ENCODE measurements at places on chromosomes 4 and X.

GRCh38 chrX:139299309-139299708, 231.2 kb upstream of the F9 start:
- DNase-seq: no peak

DNA sequence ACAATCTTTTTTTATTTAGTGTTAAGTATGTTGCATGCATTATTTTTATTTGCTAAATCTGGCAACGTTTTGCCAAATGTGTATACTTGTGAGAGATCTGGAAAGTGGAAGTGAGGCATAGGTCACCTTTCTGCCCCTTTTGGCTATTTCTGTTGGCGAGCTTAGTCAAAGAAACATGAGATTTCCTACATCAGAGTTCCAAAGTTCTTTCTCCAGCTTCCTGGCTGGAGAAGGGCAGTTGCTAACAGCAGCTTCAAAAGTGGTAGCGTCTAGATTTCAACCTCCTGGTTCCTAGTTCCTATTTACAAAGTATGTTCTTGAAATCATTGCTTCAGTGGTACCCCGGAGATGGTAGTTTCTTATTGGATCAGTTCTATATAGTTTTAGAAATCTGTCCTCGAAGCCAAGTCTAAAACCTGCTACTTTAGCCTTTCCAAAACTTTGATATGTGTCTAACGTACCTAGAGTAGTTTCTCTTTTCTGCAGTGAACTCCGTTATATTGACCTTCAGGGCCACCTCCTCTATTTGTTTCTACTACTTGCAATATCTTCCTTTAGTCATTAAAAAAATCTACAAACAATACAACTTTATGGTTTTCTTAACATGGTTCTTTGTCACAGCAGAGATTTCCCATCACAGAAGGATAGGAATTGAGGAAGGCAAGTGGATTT, 455.8 kb upstream of the FTHL17 start:
- DNase-seq: no peak

DNA sequence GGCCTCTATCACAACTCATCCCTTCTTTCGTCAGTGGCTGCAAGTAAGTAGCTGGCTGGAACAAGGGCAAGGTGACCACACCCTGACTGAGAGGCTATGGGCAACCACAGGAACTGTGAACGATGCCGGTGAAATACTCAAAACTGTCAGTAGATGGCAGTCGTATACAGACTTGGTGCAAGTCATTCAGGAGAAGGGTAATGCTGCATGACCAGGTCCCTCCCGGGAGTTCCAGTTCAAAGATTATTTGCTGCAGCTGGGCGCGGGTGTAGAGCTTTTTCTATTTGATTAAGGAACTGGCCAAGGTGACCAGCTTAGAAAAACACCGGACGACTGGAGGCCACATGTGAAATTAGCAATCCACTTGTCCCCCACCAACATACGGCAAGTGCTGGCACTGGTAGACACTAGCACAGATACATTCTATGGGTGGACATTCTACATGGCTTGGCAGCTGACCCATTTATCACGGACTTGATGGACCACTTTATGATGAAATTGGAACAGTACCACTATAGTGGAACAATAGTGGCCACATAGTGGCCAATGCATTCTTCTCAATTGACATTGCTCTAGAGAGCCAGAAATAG, 726.6 kb downstream of the TRAM1L1 start:
- DNase-seq: no peak

DNA sequence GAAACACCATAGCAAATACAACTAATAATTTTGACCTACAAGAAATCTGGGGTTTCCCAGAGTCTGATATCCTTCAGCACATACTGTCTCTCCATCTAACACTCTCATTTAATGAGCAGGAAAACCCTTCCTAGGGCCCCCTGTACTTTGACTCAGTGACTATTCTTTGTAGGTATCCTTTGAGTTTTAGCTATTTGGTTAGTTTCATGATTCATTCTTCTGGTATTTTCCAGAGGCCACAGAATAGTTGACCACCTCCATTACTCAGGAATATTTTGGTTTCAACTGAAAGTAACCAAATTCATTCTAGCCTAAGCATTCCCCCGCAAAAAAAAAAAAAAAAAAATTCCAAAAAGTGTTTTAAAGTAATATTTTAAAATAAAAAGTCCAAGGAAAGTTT, 140.0 kb downstream of the IDS start:
- DNase-seq: no peak

GRCh38 chrX:4588893-4589292, 875.4 kb upstream of the PRKX start:
- DNase-seq: no peak

DNA sequence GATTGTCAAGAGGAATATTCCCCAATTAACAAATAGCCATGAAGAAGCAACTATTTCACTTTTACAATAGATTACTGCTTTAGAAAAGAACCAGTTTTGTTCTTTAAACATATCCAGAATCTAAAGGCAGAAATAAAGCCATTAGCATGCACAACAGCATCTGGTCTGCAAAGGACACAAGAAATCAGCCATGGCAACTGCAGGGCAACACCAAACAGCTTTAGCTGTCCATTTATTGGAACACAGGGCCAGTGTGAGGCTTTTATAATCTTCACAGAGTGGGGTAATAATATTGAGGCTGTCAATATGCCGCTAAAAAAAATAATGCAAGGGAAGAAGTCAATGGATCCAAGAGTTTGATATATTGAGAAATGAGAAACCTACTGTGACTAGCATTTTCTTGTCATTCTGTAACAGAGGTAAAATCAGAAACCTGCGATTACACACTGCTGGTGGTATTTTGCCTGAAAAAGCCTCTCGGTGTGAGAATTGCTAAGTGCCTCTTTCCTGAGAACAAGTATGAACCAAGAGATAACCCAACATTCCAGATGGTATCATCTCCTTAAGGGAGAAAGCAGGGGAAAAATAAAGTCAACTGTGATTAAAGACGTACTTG, 2.7 kb upstream of the BANK1 start:
- no peak for DNase-seq

DNA sequence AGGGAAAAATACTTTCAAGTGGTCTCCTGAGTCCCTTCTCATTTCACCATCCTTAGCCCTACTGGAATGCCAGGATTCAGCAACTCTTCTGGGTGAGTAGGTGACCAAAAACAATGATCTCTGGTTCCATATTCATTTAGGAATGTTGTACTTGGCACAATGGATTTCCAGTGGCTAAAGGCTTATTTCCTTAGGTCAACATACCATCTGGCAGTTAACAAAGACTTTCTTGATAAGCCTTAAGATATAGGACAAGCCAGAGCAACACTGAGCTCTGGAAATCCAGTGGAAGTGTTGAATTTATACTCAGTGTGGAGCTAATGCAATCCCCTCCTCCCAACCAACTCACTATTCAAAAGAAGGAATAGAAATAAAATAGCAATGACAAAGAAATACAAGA, 139.4 kb upstream of the EMCN start:
- no peak for DNase-seq

DNA sequence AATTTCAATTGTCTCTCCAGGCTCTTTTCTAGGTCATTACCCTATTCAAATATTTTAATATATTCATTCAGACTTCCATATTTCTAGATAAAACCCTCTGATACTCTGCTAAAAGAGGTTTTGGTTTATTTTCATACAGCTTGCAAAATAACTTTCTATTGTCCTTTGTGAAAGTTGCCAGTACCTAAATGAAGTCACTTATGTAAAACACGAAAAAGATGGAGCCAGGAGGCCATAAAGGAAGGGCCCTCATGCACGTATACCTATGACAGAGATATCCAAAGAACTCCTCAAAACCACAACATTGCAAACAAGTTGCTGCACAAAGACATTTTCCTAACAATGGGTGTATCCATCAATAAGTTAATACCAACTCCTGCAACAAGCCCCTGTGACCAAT, 25.7 kb upstream of the ELOVL6 start:
- DNase-seq: no peak

DNA sequence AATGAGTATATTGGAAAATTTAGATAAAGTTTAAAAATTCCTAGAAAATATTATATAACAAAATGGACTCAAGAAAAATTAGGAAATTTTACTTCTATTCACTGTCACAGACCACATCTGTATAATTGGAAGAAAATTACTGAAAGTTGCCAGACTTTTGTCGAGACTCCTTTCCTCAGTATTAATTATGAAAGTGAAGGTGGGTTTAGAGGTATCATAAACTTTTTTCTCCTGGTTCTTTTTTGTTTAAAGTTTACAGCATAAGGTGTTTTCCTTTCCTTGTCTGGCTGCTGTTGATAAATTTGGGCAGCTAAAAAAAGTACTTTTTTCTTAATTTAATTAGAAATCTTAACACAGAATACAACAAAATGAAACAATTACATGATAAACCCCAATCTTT, 6.7 kb upstream of the TEX13D start:
- no peak for DNase-seq

GRCh38 chr4:21775703-21776102, 172.9 kb downstream of the KCNIP4 start:
- DNase-seq: no peak

DNA sequence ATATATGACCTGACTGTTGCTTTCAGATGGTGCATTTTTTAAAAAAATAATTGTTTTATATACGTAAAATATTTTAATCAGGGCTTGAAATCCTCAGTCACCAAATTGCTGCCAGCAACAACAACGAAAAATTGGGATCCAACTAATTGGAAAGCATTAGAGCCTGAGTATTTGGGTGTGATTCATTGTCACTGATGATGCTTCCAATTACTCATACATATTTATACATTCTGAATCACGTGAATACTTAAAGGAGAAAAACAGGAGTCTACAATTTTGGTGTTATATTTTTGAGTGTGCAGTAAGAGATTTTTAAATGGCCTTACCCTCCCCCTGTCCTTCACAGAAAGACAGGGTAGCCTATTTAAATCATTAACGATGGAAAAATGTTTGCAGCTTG, 765.6 kb upstream of the TENM3 start:
- DNase-seq: no peak

DNA sequence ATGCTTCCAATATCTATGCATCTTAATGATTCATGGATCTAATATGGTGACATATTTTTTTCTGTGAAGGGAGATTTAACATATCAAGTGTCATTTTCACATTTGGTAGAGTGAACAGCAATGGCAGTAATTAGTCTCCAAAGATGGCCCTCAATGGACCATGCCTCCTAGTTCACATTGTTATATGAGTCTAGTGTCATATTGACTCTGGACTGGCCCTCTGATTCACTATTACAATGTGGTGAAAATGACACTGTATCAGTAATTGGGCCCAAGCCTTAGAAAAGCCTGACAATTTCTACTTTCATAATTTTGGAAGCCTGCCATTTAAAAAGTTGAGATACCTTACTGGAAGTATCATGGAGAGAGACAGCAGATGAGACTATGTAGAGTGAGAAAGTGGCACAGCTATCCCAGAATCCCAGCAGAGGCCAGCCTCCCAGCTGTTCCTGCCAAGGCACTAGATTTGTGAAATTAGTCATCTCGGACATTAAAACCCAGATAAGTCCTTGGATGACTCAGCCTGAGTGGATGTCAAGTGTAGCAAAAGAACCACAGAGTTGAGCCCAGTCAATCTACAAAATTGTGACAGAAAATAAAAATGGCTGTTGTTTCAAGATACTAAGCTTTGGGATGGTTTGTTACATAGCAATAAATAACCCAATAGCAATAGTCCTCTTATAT, 68.4 kb downstream of the ARHGEF38 start:
- no peak for DNase-seq

DNA sequence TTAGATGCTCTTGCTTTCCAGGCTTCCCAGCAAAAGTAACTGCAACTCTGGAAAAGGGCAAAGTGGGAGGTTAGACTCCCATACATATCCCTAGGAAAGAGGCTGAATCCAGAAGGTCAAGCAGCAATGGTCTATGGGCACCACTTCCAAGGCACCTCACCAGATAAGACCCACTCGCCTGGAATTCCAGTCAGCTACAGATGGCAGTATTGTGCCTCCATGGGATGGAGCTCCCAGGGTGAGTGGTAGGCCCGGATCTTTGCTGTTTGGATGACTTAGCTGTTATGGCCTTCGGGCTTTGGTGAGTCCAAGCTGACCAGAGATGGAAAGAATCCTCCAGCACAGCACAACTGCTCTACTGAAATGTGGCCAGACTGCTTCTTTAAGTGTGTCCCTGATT, 688.0 kb downstream of the PCDH19 start:
- DNase-seq: no peak

- no peak for DNase-seq
Measured at GRCh38 chrX:65744965-65745364, 77.5 kb downstream of the MSN start.

DNA sequence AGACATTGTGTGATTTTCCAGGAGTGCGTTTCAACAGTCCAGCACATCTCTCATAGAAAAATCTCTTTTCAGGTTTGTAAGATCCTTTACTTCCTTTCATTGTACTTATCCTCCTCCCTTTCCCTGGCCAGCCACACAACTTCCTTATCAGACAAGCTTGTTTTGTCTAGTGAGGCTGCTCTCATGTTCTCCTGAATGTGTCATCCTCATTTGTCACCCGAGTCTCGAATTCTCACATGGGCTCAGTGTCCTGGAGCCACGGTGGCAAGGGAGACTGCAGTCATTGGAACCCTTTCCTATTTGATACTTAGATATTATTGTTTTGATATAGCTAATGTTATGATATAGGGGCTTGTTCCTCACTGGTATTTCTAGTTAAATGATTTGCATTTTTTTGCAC, 16.9 kb downstream of the SYNPO2 start:
- no peak for DNase-seq

DNA sequence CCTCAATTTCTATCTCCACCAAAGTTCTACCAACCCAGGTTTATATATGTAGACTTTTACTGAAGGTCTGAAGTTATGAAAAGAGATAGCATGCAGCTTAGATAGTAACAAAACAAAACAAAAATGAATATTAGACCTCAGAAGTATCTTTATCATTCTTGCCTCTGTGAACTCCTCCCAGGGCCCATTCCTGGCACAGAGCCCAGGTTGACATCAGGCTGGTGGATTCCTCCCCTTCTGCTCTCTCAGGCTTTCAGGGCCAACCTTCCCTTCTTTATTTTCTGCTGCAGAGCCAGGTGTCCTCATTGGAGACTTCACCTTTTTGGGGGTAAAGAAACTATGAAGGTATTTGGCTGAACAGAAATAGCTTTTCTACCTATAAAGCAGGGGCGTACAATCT, 112.8 kb upstream of the PITX2 start:
- DNase-seq: no peak

- no peak for DNase-seq
Measured at GRCh38 chrX:17397074-17397473, 22.1 kb downstream of the NHS start.

- no peak for DNase-seq
Measured at GRCh38 chrX:17888421-17888820, 27.3 kb upstream of the RAI2 start.

DNA sequence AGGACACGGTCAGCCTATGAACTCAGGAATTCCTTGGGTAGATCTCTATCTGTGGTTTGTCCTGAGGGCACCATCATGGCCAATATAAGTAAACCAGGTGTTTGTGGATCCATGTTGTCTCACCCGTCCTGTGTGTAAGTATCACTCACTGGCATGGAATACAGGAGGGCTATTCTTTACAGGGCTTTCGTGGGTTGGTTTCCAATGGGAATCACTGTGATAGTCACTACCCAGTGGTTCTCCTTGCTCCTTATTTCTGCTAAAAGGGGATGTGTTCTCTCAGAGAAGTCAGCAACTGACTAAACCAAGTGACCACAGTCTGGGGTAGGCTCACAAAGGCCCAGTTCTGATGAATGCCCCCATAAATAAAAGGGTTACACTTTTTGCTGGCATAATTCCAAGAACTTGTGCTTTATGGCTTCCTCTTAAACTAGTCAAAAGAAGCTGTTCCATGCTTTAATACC, 236.7 kb upstream of the JADE1 start:
- DNase-seq: no peak

GRCh38 chr4:146340798-146341197, 126.5 kb downstream of the REELD1 start:
- no peak for DNase-seq
